Activated CD4-positive, alpha-beta T cell treated with anti-CD3 and anti-CD28 coated beads, Interleukin-2, amount 10 ng/mL, durations not matched to agents 24 days and 14 days (primary cell): ENCODE measurements at places on chromosomes 2 and 18. TPM values are rescaled to one million over a fixed set of nuclear protein-coding genes. Genes with fewer than 3 reads are reported as not detected.

DNA sequence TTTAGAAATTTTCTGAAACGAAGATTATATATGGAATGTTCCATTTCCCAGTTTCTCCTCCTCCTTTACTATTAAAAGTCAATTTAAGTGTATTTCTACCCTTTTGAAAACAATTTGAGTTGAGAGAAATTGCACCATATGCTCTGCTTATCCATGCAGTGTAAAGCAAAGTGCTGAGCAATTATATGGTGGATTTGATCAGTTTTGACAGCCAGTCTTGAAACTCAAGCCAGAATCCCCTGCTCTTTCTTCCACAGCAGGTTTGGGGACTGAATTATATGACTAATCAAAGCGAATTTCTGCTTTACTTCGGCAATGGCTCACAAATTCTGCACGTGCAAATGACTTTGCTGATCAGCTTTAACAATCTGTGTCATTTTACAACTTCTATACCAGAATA, 1183.6 kb downstream of the LRP1B start:
- no peaks in the 10 kb centered on the region for H3K36me3 ChIP-seq
- no peak overlapping the region for H3K4me3 ChIP-seq
- no peaks in the 10 kb centered on the region for H3K4me1 ChIP-seq
- no peak for DNase-seq
- no peaks in the 10 kb centered on the region for H3K27me3 ChIP-seq

GRCh38 chr18:76823587-76824011, 1.2 kb downstream of the ZNF236 start:
- no peaks in the 10 kb centered on the region for H3K27me3 ChIP-seq
- peak; percentile 66 for DNase-seq
- H3K4me1 ChIP-seq = peaks cover 40% of the 10 kb centered on the region
- H3K4me3 ChIP-seq = peak overlapping the region; percentile 87
- H3K36me3 ChIP-seq = peaks cover 15% of the 10 kb centered on the region

GRCh38 chr2:24082787-24083566, 1.7 kb downstream of the TP53I3 start:
- peak overlapping the region; percentile 88 for H3K4me3 ChIP-seq
- DNase-seq = peak; percentile 55
- H3K36me3 ChIP-seq = peaks cover 6% of the 10 kb centered on the region
- H3K4me1 ChIP-seq = peaks cover 17% of the 10 kb centered on the region

GRCh38 chr18:3902676-3903075, 452.7 kb downstream of the TGIF1 start:
- H3K36me3 ChIP-seq = no peaks in the 10 kb centered on the region
- no peak overlapping the region for H3K27ac ChIP-seq
- no peak for DNase-seq
- H3K27me3 ChIP-seq = no peaks in the 10 kb centered on the region
- no peaks in the 10 kb centered on the region for H3K4me1 ChIP-seq

DNA sequence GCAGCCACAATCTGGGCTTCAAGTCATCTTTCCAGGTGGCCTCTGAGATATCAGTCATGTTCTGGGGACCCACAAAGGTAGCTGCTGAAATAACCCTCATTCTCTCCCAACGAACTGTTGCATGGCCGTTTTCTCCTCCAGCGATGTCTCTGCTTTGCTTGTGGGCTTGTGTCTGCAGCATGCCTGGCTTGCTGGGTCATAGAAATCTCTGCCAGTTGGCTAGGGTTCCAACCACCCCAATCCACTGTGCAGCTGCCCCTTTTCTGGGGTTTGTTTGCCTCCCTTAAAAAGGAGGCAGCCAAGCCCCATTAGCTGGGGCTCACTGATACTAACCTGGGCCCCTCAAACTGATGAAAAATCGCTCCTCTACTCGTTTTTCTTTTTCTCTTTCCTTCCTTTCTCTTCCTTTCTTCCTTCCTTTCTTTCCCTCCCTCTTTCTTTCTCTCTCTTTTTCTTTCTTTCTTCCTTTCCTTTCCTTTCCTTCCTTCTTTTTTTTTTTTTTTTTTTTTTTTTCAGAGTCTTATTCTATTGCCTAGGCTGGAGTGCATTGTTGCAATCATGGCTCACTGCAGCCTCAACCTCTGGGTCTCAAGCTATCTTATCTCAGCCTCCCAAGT, 680.0 kb downstream of the EPHA4 start:
- H3K4me1 ChIP-seq = no peaks in the 10 kb centered on the region
- no peak overlapping the region for H3K4me3 ChIP-seq
- no peak for DNase-seq
- no peaks in the 10 kb centered on the region for H3K27me3 ChIP-seq
- no peak overlapping the region for H3K27ac ChIP-seq

DNA sequence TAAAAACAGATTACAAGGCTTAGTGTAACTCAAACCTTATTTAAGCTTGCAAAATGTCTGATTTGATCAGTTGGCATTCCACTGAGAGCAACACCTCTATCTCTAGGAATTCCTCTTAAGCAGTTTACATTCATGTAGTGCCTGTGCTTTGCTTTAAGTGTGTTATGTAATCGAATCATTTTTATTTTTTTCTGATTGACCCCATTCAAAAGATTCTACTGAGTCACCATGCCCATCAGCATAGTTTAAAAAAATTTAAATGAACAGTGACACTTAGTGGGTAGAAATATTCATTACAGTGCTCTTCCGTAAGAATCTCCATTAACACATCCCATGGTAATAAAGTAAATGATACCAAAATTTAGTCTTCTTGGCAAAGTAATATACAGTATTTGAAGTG, 67.8 kb upstream of the SLC4A10 start:
- H3K27me3 ChIP-seq = peaks cover 27% of the 10 kb centered on the region
- no peaks in the 10 kb centered on the region for H3K36me3 ChIP-seq
- no peak overlapping the region for H3K27ac ChIP-seq
- H3K4me3 ChIP-seq = no peak overlapping the region
- no peak for DNase-seq

DNA sequence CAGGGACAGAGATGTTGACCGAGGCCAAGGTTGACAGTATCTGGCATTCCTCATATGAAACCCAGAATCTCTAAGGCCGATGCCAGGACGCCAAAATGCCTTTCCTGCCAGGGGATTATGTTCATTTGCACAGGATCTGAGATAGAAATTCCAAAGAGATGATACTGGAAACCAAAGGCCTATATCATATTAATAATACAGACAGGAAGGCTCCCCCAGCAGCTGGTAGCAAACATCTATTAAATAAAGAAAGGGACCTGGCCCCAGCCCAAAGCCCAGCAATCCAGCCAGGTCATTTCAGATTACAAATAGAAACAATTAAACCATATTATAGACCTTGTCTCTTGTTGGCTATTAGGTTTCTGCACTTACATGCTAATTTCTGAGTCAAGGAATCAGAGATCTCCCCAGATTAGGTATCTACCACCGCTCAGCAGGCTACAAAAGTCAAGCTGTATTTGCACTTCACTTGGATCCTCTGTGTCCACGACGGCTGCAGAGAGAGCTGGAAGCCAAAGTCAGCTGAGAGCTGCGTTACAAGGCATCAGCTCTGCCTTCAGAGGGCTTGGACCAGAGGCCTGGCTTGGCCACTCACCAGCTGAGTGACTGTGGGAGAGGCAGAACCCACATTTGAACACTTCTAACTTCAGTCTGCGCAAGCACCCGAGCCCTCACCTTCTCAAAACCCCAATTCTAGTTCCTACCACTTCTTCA, 269.3 kb upstream of the SIX2 start:
- no peak overlapping the region for H3K4me3 ChIP-seq
- DNase-seq = no peak
- H3K27ac ChIP-seq = no peak overlapping the region
- peaks cover 6% of the 10 kb centered on the region for H3K27me3 ChIP-seq

DNA sequence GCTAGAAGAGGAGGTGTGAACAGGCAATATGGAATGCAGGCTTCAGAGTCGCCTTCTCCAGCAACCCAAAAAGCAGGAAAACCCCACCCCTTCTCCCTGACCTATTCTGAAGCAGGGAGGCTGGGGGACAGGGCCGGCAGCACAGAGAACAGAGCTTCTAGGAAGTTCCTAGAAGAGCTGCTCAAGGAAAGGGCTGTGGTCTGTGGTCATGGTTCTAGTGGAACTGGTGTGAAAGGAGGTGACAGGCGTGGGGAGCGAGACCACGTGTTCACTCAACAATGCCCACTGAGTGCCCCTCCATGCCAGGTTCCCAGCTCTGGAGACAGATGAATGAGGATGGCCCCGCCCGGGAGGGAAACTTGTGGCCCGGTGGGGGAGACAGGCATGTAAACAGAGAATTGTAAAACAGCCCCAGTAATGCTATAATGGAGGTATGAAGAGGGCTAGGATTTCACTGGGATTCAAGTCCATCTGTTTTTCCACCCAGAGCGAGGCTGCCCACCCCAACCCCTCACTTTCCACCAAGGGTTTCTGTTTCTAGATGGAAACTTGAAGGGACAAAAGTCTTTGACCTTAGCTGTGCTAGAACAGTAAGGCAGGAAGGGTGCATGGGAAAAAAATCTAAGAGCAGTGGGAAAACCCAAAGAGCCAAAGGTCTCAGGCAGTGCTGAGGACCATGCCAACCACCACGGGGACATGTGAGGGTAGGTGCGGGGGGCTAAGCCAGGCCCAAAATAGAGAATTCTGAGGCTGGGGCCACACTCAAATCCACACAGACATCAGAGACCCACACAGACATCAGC, 71.8 kb downstream of the TNS1 start:
- peaks cover 14% of the 10 kb centered on the region for H3K4me1 ChIP-seq
- H3K27me3 ChIP-seq = peaks cover 13% of the 10 kb centered on the region
- H3K27ac ChIP-seq = no peak overlapping the region
- no peaks in the 10 kb centered on the region for H3K36me3 ChIP-seq

DNA sequence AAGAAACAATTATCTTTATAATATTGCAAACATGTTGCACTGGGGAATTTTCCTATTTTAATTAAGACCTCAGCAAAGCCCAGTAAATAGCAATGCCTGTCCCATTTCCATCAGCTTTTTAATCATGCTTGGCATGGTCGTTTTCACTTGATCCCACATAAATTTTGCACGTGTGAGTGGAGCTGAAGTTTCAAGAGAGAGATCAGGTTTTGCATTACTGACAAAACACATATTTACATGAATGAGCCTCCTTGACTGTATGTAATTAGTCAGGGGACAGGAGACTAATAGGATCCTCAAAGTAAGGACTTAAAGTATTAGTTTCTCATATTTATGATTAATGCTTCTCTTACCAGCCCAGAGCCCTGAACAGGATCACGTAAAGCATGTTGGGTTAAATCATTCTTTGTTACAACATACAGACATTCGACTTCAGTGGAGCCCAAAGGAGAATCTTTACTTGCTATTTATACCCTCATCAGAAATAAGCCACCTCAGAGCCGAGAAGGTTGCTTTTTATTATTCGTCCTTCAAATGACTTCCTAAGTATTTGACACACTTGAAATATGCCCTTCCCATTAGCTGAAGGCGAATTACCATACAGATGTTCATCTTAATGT, 711.3 kb downstream of the GALR1 start:
- no peaks in the 10 kb centered on the region for H3K36me3 ChIP-seq
- no peak for DNase-seq
- no peak overlapping the region for H3K27ac ChIP-seq
- no peak overlapping the region for H3K4me3 ChIP-seq

GRCh38 chr2:6442252-6442985, 423.3 kb downstream of the CMPK2 start:
- DNase-seq = no peak
- H3K4me1 ChIP-seq = no peaks in the 10 kb centered on the region
- H3K27ac ChIP-seq = no peak overlapping the region
- no peak overlapping the region for H3K4me3 ChIP-seq
- no peaks in the 10 kb centered on the region for H3K36me3 ChIP-seq

DNA sequence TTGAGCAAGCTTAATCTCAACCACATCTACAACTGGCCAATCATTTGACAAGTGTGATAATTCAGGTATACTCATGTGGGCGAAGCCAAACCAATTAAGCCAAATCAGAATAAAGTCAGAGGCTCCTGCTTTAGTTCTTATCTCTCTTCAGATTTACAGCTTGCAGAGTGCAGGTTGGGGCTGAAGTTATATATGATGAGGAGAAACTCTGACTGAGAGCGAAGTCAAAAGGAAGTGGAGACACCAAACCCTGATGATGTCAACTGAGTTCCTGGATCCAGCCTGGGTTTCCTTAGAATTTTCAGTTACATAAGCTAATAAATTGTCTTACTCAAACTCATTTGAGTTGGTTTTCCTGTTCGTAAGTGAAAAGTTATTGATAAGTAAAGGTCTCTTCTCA, 73.9 kb downstream of the ASXL2 start:
- no peak for DNase-seq
- peak overlapping the region; percentile 59 for H3K27ac ChIP-seq
- H3K4me1 ChIP-seq = peaks cover 52% of the 10 kb centered on the region
- H3K27me3 ChIP-seq = no peaks in the 10 kb centered on the region
- peak overlapping the region; percentile 24 for H3K4me3 ChIP-seq
- H3K36me3 ChIP-seq = peaks cover 42% of the 10 kb centered on the region

DNA sequence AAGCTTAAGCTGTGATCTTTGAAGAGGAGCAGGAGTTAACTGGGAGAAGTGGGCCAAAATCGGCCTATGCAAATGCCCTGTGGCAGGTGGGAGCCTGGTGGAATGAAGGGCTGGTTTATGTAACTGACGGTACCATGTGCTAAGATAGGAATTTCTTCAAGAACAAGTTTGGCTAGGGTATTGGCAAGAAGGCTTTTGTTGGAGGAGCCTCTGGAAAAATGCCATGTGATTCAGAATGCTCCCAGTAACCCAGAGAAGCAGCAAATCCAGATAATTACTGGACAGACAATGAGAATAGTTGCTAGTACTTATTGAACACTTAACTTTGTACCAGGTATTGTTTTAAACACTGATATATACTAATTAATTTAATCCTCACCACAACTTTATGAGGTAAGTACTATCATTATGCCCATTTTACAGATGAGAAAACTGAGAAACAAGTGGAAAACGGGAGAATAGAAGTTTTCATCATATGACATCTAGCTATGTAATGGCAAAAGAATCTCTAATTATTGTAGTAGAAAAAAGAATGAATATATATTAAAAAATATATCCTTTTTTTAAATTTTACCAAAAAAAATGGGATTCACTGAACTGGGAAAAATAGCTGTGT, 9.1 kb upstream of the FAM124B start:
- DNase-seq = no peak
- peaks cover 3% of the 10 kb centered on the region for H3K4me1 ChIP-seq
- H3K27me3 ChIP-seq = peaks cover 16% of the 10 kb centered on the region
- no peaks in the 10 kb centered on the region for H3K36me3 ChIP-seq
- H3K4me3 ChIP-seq = no peak overlapping the region
- H3K27ac ChIP-seq = no peak overlapping the region

DNA sequence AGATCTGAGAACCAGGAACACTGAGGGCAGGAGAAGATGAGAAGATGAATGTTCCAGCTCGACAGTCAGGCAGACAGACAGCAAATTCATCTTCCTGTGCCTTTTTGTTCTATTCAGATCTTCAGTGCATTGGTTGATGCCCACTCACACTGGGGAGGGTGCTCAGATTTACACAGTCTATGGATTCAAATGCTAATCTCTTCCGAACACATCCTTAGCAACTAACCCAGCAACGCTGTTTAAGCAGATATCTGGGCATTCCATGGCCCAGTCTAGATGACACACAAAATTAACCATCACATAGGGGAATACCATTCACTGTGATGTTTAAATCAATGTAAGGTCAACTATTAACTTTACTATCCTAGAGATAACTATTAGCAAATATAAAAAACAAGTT, 571.9 kb downstream of the NYAP2 start:
- H3K4me1 ChIP-seq = no peaks in the 10 kb centered on the region
- no peak overlapping the region for H3K27ac ChIP-seq
- H3K27me3 ChIP-seq = no peaks in the 10 kb centered on the region
- DNase-seq = no peak

The CD302 gene
- total RNA-seq = 0.54 and 0.72 TPM in 2 replicates

The ELOA2 gene
- not detected in 2 replicates for total RNA-seq
